Retina (tissue), 1 donor: ENCODE measurements at places on chromosomes 4 and X.
A peak's percentile ranks its signal among the peaks of the same experiment; 100 is the strongest.

GRCh38 chr4:5066101-5066500 is 14.8 kb downstream of the STK32B start:
- no peak for DNase-seq

DNA sequence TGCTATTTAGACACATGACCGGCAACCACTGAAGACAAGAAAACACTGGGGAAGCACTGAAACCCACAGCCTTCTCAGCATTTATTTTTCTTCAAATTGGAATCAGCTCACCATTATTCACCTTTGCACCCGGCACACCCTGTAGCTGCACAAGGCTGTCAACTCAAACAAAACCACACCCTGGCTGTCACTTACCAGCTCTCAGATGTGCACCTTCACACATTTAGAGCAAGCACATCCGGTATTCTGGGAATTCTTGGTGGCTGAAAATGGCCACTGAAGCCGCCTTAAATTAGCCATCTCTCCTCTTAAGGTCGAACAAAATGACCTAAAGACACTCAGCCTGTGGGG is 5.9 kb downstream of the ZFYVE28 start:
- no peak for DNase-seq

- DNase-seq, result no peak
These were observed 76.0 kb downstream of the NAT8L start for GRCh38 chr4:2135083-2135482.

DNA sequence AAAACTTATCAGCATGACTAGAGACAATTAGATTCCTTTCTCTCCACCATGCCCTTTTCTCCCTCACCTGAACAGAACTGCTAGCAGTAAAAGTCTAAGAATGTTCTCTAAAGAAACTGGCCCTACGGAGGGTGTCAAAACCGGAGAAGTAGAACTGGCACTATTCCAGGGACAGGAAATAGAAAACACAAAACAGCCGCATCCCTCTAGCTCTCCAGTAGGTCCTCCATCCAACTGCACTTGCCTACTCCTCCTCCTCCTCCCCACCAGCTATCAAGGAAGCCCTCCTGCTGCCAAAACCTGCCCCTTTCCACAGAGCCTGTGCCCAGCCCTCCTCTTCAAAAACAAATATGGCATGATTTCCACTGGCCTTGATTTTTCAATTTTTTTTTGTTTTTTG is 28.4 kb downstream of the FUNDC1 start:
- no peak for DNase-seq

GRCh38 chr4:170325599-170325998 is 235.8 kb upstream of the AADAT start:
- no peak for DNase-seq

DNA sequence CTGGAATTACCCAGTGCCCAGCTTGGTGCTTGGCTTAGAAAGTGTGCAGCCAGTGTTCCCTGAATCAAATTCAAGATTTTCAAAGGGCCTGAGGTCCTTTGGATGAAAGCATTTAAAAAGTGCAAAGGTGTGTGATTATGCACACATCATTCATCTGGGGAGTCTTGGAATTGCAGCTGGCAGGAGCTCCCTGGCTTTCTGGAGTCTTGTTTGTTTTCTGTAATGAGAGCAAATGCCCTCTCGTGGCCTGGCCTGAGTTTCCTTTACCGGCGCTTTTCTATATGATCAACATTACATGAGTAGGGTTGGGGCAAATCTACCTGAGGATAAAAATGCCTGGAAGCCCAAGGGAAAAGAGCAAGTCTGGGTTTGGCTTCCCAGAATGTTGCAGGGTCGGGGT is 24.6 kb upstream of the SORCS2 start:
- DNase-seq, result no peak

DNA sequence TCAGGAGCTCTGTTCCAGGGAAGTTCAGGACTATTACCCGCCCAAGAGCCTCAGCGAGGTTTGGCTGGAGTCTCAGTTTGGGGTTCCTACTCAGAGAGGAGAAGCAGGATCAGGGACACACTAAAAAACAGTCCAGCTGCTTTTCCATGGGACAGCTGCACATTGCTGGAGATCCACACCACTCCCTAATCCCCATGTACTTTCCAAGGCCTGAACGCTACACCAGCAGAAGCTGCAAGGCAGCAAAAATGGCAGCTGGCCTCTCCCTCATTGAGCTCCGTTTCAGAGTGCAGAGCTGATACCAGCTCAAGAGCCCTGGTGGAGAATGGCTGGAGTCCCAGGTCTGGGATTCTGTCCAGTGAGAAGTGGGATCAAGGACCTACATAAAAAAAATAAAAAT is 551.2 kb upstream of the PABPC5 start:
- no peak for DNase-seq

DNA sequence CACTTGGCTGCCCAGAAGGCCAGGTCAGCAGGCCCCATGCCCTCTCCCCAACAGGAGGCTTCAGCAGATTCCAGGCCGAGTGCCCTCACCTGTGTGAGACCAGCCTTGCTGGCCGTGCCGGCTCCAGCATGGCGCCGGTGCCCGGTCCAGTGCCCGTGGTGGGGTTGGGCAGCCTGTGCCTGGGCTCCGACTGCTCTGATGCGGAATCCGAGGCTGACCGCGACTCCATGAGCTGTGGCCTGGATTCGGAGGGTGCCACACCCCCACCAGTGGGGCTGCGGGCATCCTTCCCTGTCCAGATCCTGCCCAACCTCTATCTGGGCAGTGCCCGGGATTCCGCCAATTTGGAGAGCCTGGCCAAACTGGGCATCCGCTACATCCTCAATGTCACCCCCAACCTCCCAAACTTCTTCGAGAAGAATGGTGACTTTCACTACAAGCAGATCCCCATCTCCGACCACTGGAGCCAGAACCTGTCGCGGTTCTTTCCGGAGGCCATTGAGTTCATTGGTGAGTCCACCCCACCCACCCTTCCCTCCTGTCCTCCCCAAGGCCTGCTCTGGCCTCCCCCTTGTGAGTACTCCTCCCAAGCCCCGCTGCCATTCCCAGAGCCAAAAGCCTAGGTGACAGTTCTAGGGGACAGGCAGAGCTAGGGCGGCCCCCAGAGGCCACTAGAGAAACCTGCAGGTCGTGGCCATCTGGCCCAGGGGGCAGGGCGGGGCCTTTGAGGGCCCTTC is 2.3 kb downstream of the DUSP9 start:
- DNase-seq, result no peak

DNA sequence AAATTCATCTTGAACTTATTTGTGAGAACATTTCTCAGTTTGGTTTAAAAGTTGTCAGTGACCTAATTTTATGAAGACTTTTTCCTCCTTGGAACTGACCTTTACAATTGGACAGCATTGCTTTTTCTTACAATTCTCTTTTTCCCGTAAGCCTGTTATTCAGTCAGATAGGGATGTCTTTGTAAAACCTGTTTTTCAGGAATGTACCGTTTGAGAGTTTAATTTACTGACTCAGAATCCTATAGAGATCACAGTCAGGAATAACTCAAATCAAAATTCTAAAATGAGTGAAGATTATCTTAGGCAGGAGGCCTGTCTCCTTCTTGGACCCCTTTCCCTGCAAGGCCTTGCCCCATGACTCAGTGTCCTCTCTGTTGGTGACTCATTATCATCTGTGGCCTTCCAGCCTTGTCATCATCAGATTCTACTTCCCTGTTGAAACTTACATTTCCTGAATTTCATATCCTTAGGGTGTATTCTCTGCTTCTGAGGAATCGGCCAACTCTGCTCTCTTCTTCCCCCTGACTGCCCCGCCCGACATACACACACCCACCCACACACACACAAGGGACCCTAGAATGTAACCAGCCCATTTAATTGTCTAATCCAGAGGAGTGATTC is 99.8 kb downstream of the ARHGAP10 start:
- no peak for DNase-seq

DNA sequence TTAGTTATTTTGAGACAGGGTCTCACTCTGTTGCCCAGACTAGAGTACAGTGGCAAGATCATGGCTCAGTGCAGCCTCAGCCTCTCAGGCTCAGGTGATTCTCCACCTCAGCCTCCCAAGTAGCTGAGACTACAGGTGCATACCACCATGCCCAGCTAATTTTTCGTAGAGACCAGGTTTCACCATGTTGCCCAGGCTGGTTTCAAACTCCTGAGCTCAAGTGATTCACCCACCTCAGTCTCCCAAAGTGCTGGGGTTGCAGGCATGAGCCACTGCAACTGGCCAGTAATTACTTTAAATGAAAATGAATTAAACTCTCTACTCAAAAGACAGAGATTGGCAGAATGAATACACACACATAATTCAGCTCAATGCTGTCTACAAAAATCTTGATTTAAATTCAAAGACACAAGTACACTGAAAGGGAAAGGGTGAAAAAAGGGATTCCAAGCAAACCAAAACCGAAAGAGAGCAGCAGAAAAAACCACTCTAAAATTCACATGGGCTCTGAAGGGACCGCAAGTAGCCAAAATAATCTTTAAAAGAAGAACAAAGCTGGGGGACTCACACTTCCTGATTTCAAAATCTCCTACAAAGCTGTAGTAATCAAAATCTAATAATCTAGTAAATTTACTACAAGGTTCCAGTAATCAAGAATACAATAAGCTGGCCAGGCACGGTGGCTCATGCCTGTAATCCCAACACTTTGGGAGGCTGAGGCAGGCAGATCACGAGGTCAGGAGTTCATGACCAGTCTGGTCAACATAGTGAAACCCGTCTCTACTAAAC is 11.8 kb upstream of the SPON2 start:
- no peak for DNase-seq

- no peak for DNase-seq
These were observed 41.2 kb downstream of the ANXA5 start for GRCh38 chr4:121655320-121656268.

DNA sequence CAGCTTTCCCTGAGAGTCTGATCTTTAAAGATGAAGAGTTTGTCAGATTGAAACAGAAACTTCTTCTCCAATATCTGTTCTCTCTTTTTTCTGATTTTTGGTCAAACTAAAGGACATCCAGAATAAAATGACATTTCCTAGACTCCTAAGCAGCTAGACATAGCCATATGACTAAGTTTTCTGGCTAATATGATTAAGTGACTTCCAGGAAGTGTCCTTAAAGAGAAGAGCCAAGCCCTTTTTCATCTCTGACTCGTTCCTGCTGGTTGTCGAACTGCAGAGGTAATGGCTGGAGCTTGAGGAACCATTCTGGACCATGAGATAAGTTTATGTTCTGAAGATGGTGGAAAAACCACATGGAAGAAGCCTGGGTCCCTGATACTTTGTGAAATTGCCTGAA is 546.0 kb downstream of the BCOR start:
- DNase-seq, result no peak

GRCh38 chr4:54440394-54441136 is 211.5 kb downstream of the PDGFRA start:
- DNase-seq, result peak; percentile 50

GRCh38 chrX:43974741-43975465 is 1.7 kb upstream of the NDP start:
- no peak for DNase-seq

DNA sequence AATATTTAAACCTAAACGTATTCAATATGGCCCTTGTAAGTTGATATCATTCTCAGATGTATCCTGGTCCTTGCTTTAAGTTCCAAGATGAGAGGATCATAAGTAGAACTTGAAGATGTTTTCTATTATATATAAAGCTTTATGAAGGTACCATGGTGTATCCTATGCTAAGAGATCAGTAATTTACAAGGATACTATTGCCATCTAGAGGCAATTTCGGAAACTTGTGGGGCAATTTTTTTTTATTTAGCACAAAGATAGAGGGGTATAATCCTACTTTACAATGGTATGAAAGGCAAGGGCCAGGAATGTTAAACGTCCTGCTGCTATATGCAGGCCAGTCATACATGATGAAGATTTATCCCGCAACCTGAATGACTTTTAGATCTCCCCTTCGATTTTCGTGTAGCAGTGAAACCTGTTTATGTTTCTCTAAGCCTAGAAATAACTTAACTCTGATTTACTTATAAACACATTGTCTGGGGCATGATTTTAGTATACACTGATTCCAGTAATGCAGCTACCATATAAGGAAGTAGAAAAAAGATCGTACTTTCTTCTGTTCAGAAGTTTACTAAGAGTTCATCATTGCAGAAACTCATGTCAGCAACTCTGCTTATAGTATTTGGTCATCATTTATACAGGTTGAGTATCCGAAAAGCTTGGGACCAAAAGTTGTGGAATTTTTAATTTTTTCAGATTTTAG is 2.6 kb downstream of the SLC25A31 start:
- peak; percentile 26 for DNase-seq
